Heart left ventricle (tissue), 16 donors: ENCODE measurements at places on chromosomes 13 and 19. TPM values are rescaled to one million over a fixed set of nuclear protein-coding genes. Genes with fewer than 3 reads are reported as not detected.

The PABPC3 gene
- not detected for total RNA-seq

The NKPD1 gene
- total RNA-seq = 0.09 TPM

The VAV1 gene
- total RNA-seq = 0.74 TPM

The RXFP2 gene
- not detected for total RNA-seq

The CPAMD8 gene
- total RNA-seq = 49.5 TPM

GRCh38 chr19:34041925-34042521 lies 130.3 kb upstream of the LSM14A start:
- DNase-seq = peak; percentile 49

DNA sequence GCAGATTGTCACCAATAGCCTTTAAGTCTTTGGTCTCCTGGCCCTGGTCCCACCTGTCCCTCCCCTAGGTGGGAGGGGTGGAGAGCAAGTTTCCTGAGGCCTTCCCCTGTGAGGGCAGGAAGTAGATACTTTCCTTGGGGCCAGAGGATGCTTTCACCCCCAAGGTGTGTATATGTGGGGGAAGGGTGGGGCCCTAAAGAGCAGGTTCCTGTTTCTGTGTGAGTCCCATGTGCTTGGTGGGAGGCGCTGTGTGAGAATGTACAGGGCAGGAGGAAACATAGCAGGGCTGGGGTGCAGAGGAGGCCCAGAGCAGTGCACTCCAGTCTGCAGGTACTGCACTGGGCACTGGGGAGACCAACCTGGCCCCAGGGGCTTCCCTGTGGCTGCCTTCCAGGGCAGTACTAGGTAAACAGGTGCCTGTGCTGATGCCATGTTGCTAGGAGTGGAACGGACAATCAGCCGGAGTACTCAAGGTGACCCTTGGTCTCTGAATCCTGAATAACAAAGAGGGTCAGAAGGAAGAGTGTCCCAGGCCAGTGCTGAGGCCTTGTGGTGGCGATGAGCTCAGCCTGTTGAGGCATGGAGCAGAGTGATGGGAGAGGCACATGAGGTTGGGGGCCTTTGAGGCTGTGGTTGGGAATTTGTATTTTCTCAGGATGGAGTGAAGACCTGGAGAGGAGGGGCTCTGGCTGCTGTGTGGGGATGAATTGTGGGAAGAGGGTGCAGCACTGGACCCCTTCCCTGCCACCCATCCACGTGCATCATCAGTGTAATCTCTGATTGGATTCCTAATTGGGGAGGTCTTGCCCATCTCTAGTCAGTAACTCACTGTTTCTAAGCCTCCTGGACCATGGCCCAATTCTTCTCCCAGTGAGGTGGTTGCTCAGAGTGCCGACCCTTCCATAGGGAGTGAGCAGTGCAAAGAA lies 5.1 kb downstream of the EGLN2 start:
- peak; percentile 79 for DNase-seq

GRCh38 chr13:28582892-28583240 lies 76.1 kb upstream of the POMP start:
- DNase-seq = no peak
